Stimulated activated CD8-positive, alpha-beta memory T cell treated with anti-CD3 and anti-CD28 coated beads, Interleukin-4, amount 100 ng/mL, for 48 hours (primary cell): ENCODE measurements at places on chromosomes 2 and 18.
A peak's percentile ranks its signal among the peaks of the same experiment; 100 is the strongest.

GRCh38 chr18:31447530-31448191 is at the start of gene DSG3:
Gene DSG3 (plus strand): TSS chr18:31447741. CDS start chr18:31447878, 137 bp downstream.
- DNase-seq: no peak

GRCh38 chr2:119154076-119154475 is 4.5 kb downstream of the C1QL2 start:
- DNase-seq: no peak

GRCh38 chr2:197265924-197266323 is 44.7 kb downstream of the ANKRD44 start:
- DNase-seq: no peak

GRCh38 chr2:230828272-230828961 is 36.3 kb upstream of the ITM2C start:
- peak; percentile 49 for DNase-seq

DNA sequence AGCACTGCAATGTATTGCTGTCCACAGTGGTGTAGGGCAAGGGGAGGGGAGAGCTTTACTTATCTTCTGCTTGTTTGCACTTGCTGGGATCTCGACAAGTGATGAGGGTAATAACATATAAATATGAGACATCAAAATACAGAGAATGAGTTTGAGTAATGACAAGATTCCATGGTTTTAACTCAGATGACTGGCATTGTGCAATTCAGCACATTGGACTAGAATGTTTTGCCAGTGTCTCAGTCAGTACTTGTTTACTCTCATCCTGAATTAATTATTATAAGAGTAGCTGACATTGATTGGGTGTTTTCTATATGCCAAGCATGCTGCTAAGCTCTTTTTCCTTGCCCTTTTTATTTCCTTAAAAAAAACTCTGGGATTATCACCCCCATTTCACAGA is 306.7 kb upstream of the MMADHC start:
- DNase-seq: no peak

DNA sequence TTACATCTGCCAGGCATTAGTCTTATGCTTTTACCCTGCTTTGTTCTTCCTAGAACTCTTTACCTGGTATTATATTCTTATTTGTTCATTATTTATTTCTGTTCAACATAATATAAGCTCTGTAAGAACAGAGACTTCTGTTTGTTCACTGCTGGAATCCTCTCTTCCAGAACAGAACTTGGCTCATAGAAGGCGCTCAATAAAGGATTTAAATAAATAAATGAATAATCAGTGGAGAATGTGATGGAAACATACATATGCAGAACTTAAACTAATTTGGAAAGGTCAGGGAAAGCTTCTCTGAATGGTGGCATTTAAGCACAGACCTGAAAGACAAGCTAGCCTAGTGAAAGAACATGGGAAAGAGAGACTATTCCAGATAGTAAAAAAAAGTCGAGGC is 24.3 kb downstream of the NCKAP1 start:
- DNase-seq: no peak

DNA sequence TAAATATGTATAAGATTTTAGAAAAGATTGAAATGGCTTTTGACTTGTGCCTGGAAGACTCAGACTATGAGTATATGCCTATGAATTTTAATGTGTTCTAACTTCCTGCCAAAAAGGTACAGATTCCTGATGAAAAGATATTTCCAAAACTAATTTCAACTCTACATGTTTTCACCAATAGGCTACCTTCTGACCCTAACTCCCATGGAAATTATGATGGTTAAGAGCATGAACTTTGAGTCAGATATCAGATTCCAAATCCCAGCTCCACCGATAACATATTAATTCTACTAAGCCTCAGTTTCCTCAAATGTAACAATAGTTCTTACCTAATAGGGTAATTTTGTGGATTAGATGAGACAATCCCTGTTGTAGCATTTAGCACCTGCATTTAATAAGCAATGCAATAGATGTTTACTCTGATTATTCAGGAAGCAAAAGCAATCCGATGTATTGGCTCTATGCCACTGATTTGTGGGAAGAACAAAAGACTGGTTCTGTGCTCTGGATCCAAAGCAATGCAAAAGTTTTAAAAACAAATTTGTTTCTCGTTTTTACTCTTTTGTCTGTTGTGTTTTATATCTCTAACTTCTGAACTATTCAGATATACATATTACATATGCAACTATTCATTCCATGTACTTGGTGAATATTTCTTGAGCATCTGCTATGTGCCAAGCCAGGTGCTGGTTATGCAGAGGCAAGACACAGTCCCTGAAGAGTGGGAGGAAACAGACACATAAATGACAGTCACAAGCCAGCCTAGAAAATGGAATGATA is 115.4 kb downstream of the GATA6 start:
- no peak for DNase-seq

DNA sequence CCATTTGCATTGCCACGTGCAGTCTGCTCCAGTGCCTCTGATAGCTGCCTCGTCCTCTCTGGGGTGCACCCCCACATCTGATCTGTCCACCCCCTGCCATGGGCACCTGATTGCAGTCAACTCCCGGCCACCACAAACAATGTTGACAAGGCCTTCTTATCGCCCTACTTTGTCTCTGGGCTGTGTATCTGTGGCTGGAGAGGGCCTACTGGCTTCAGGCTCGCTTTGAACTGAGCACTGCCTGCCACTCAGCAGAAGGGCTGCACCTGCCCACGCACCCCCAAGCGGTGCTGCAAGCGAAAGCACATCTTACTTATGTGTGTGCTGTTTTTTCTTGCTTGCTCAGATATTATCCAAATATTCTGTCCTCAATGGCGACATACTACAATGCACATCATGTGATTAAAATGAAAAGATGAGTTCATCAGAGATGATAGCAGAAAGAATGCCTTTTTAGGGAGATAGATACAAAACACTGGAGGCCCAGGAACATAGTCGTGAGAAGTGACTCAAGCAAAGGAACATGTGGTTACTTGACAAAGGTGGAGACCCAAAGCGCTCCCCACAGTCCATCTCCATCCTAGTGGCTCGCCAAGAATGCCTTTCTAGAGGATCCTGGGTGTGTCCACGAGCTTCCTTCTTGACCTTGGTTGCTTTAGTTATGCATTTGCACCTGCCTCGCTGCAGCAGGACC is 28.8 kb downstream of the FBLN7 start:
- DNase-seq: no peak

- DNase-seq: no peak
These were observed 133.9 kb downstream of the TGIF1 start for GRCh38 chr18:3583873-3584247.

DNA sequence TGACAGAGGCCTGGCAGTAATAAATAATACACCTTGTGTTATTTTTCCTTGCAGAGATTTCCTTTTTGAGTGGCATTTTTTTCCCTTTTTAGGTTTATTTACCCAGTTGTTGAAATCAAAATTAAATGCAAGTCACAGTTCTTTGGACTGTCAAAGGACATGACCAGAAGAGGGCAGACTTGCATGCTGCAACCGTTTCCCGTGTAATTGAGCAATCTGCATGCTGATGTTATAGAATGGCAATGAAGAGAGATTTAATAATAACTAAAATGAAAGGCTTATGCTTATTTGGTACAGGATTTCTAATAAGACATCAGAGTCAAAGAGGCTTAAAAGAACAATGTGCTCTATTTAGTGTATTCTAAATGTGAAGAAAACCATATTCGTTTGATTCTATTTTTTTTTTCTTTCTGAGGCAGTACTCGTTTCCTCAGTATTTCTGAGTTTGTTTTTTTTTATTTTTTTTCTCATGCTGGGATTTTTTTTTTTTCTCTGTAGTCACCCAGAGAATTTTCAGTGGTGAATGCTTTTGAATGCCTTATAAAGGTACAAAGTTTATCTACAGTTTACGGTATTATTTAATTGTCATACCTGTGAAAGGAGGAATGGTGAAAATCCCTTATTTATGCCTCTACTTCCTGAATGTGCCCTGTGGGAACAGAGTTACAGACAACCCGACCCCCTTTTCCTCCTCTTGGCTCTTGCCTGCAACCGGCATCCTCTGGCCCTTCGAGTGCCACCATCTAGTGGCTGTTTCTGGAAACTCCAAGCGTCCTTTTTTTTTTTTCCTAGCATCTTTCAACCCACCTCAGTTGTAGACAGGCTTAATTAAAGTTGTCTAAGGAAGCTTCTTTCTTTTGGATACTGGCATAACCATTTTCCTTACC is 368.5 kb downstream of the LRRTM1 start:
- no peak for DNase-seq

DNA sequence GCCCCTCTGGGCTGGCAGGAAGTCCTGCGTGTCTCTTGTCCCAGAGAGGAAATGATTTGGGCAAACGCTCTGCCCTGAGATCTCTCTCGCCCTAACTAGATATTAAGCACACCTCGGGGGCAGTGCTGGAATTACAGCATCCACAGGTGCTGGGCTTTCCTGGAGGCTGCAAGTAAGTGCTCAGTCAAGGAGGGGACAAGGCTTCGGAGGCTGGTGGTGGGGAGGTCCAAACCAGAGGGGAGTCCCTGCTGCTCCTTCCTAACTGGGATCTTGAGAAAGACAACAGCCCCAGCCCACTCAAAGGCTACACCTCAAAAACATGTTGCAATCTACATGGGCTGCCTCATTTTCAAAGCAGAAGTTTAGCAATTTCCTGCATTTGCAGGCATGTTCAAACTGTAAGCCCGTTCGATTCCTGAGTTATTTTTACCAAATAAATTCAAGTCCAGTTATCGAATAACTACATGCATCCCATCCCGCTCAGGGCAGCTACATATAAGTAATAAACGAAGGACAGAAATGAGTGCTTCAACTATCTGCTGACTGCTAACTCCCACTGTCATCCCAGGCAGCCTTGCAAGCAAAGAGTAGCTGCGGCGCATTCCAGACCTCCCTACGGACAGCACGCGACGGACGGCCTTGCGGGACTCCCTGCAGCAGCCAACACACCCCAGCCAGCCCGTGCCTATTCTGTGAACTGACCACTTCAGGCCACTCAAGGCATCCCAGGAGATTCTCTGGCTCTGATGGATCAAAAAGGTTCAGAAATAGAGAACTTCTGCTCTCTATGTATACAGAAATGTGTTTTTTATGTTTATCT is 27.5 kb downstream of the ZNF516 start:
- DNase-seq: peak; percentile 31

DNA sequence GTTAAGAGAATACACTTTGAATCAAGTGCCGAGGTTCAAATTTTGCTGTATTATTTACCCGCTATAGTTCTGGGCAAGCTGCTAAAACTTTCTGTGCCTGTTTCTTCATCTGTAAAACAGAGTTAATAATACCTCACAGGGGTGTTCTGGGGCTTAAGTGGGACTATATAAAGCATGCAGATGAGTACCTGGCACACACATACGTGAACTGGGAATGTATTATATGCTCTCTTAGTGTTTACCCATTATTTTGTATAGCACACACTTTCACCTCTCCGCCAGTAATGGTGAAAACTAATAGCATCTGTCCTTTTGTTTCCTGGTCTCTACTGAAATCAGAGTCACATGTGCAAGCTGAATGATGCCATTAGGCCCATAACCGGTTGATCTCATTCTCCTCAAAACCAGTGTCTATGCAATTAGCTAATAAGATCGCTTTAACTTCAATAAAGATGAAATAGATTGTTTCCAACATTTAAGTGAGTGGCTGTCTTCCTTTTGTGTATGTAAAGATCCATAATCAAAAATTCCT is 3.8 kb upstream of the CDKL4 start:
- no peak for DNase-seq

GRCh38 chr2:8357738-8358518 is 323.9 kb upstream of the ID2 start:
- no peak for DNase-seq
